ENCODE measurements at places on chromosomes 11 and 22.
A peak's percentile ranks its signal among the peaks of the same experiment; 100 is the strongest.

- no peak for DNase-seq
Measured at GRCh38 chr11:115396533-115396932, 107.7 kb downstream of the CADM1 start.

- DNase-seq: peak; percentile 88
Measured at GRCh38 chr22:32649515-32650200, 151.8 kb upstream of the TIMP3 start.

GRCh38 chr22:40156001-40156516, 21.7 kb upstream of the TNRC6B start:
- no peak for DNase-seq

DNA sequence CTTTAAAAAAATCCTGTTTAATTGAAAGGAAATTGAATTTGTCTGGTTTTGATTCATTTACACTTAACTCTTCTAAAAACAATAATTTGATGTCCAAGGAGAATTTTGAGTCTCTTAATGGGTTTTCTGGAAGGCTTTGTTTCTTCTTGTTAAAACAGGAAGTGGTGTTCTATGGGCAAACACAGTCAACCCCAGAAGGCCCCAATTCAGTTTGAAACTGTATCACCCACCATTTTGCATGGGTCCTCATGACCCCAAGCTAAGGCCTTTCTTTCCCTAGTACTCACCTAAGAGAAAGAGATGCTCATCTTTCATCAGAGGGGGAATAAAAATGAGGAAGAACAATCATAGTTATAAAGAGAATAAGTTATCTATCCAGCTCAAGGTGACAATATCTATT, 10.6 kb downstream of the FLI1 start:
- DNase-seq: no peak

DNA sequence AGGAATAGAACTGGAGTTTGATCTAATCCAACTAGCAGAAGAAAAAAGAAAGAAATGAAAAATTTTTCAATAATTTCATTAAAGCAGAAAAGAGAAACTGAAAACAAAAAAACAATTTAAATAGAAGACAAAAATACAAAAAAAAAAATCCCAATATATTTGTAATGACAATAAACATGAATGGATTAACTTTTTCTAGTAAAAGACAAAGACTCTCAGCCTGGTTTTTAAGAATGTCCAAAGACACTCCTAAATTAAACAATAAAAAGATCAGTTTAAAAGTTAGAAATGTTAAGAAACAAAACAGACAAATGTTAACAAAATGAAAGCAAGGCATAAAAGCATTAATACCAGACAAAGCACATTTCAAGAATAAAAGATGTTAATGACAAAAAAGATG, 50.3 kb upstream of the ME3 start:
- no peak for DNase-seq

DNA sequence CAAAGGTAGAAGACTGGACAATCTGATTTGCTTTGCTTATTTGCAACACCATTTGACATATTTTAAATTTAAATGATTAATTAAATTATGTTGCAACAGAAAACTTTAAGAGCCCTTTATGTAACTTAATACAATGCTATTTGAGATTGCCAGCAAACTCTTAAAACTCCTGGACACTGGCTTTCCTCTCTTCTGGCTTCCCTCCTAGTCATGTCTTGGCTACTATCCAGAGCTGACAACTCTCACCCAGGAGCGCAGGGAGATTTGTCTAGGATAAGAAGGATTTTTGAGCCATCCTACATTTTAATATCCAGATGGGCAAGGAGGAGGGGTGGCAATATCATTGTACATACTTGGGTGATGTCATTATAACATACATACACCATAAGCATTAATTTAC, 134.3 kb downstream of the ELP4 start:
- no peak for DNase-seq

DNA sequence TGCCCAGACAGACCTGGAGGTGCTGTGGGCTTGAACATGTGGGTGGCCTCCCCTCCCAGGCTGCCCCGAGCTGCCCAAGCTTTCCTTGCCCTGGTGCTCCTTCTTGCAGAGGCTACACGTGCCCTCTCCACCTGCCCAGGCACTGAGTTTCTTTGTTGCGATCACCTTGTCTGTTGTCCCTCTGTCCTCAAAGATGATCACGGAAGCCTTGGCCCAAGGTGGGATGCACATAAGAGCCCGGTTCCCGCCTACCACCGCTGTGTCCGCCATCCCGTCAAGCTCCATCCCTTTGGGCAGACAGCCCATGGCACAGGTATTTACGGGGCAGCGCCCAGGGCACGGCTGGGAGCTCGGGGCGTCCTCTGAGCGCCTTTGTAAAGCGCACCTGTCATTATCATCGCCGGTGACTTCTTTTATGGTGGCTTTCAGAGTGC, 67.5 kb downstream of the MED15 start:
- DNase-seq: no peak

- no peak for DNase-seq
Measured at GRCh38 chr22:45450921-45451651, 37.6 kb downstream of the RIBC2 start.

- no peak for DNase-seq
Measured at GRCh38 chr11:39741066-39741465, 1718.4 kb downstream of the LRRC4C start.

DNA sequence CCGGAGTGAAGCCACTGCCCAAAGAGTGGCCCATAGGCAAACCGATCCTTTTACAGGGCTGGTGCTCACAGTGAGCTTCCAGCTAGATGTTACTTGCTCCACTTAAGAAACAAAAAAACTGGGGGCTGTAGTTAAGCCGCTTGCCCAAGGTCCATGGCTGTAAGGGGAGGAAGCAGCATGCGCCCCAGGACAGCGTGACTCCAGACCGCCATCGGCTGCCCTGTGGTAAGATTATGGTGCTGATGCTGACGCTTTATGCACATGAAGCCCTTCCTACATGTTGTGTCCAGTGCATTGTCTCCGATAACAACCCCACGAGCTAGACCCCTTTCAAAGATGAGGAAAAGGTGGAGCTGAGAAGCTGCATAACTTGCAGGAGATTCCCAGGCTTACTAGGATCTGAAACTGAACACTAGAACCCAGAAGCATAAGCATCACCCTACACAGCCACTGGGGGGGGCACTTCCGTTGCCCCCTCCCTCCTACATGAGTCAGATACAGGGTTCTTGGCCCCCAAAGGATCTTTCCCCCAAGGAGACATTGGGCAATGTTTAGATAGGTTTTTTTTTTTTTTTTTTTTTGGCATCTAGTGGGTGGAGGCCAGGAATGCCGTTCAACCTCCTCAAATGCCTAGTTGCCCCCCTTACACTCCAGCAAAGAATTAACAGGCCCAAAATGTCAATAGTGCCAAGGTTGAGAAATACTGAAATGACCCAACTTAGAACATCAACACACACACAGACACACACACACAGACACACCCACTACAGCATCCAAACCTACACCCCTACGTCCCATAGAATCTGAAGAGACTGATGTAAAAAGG, 53.9 kb downstream of the MN1 start:
- DNase-seq: no peak

- DNase-seq: no peak
Measured at GRCh38 chr11:25547292-25547691, 784.6 kb upstream of the ANO3 start.

DNA sequence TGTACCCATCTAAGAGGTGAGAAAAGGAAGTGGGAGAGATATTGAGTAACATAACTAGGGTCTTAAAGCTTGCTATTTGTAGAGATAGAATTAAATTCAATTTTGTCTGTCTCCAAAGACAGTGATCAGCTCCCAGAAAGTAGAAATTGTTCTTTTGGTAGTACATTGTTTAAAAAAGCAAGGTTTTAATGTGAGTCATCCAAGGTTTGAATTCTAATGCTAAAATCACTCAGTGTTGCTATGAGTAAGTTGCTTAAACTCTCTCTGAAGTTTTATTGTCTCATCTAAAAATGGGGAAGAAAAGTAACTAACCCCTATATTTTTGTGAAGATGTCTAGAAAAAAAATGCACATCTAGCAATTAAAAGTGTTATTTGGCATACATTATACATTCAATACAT, 1004.5 kb upstream of the CCDC90B start:
- DNase-seq: no peak

DNA sequence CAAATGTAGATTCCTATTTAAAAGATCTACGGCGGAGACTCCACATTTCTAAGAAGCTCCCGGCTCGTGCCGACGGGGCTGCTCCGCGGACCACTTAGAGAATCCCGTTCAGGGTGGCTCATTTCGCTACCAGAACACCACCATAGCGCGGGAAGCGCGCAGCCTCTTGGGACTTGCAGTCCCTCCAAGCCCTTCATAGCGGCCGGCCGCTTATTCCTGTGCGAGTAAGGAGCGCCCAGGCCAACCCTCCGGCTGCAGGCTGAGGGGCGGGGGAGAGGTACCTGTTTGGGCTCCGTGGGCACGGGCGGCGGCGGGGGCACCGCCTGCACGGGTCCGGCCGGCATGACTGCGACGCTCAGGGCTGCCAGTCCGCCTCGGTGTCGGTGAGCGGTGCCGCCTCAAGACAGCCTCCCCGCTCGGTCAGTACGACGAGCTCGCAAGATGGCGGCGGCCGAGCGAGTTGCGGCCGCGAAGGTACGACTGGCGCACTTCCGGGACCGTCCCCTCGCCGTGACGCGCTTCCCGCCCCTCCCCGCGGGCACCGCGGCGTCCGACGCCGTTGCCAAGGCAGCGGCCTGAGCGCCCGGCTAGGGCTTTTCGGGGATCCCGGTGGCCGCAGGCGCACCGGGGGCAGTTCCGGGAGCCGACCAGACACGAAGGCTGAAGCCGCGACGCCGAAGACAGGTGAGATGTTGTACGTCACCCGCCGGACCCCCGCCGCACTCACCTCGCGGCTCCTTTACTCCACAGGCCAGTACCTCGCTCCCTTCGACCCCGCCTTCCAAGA, at the start of the genes CCDC157 and SF3A1:
Gene CCDC157, plus strand, starts transcription at position 559 of the 787 bp plus-strand sequence. CDS start 8,994 bp downstream, outside the sequence.
Gene SF3A1, minus strand, starts transcription at position 446 of the 787 bp plus-strand sequence. Its CDS starts 102 bp downstream, at position 344.
- peak; percentile 78 for DNase-seq

DNA sequence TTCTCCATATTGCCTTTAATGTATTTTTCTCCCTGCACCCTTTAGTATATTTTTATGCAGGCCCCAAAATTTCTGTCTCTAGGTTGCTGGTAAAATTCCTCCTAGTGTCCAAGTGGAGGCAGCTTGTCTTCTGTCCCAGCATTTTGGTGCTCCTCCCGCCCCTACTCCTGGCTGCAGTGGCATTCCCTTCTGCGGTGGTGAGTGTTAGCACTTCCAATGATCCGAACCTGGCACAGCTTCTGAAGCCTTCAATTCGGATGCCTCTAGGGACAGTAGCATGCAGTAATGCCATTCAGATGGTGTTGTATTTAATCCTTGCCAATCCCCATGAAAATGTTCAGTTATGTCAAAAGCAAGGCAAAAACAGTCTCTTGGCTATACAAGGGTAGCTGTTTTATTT, 5.9 kb downstream of the YWHAH start:
- DNase-seq: no peak

DNA sequence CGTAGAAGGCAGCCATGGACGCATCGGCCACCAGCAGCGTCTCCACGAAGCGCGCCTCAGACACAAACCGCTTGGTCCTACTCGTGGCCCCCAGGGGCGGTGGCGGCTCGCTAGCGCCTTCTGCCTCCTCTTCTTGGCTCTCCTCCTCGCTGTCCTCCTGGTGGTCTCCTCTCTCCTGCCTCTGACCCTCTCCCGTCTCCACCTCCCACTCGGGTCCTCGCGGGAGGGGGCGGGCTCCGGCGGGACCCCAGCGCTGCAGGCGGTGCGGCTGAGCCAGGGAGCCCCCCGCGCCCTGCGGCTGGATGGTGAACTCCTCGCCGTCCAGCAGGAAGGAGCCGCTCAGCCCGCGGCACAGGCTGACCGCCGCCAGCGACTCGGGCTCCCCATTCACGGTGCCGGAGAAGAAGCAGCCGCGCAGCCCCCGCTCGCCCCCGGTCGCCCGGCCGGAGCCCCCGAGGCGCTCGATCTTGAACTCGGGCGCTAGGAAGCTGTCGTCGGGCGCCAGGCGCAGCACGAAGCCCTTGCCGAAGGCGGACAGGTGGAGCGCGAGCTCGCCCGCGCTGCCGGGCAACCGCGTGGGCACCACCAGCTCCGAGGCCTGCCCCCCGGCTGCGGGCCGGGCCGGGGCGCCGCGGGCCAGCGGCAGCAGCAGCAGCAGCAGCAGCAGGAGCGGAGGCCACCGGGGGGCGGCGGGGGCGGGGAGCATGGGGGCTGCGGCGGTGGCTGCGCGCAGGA, 661 bp downstream of the ADAMTS8 start:
- no peak for DNase-seq

GRCh38 chr11:78564490-78565467, 9.9 kb downstream of the NARS2 start:
- no peak for DNase-seq

- no peak for DNase-seq
Measured at GRCh38 chr11:95308512-95309035, 77.6 kb upstream of the SESN3 start.

DNA sequence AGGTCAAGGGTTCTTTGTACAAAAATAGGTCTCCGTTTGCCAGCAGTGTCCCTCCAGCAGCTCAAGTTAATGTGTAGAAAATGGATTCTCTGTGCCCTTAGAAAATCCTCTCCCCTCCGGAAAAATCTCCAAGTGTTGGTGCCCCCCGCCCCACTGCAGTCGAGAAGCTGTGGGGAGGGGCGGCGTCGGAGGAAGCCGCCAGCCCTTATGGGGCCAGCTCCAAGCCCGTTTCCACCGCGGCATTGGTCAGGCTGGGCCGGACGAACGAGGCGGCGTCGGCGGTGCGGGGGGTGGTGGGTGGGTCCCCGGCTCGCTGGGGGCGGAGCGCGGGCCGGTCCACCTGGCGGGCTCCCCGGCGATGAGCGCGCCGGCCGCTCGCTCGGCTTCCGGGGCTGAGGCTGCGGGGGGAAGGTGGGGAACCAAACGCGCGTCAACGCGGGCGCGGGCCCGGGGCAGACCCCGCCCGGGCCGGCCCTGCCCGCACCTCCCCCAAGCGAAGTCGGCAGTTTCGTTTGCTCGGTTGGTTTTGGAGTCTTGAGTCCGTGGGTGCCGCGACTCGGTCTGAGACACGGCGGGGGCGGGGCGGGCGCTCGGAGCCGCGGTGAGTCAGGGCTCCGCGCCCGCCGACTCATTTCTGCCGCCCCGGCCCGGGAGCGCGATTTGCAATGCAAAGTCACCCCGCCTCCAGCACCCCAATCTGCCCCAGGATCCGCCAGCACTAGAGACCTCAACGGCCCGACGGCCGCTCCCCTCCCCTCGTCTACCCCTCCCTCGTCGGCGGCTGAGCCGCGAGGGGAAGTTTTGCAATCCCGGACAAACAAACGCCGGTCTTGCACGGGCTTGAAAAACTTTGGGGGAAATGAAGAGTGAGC, 1.4 kb downstream of the ASCL2 start:
- DNase-seq: no peak

DNA sequence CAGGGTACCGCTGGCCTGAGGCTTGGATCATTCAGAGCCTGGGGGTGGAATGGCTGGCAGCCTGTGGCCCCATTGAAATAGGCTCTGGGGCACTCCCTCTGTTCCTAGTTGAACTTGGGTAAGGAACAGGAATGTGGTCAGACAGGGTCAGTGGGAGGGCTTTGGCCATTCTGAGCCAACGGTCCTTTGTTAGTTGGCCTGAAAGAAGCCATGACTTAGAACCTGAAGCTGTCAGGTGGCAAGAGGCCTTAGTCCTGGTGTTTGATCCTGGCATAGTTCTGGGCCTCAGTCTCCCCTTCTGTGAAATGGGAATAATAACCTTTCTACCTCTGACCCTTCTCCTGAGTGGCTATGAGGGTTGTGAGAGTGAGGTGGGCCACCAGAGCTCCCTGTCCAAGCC, 8.3 kb downstream of the PGAP2 start:
- no peak for DNase-seq

GRCh38 chr11:64826062-64826461, 15.7 kb upstream of the MEN1 start:
- DNase-seq: no peak

- DNase-seq: no peak
Measured at GRCh38 chr11:86418917-86419316, 44.2 kb downstream of the CCDC81 start.
